ENCODE measurements at places on chromosomes 13 and 19. TPM values are rescaled to one million over a fixed set of nuclear protein-coding genes. Genes with fewer than 3 reads are reported as not detected.

The SMIM17 gene
- 0.39 TPM for total RNA-seq

The NLRP5 gene
- total RNA-seq = not detected

The GYS1 gene
- 63.1 TPM for total RNA-seq

The ICAM4 gene
- total RNA-seq = 1.2 TPM

The GIPR gene
- total RNA-seq = 19.3 TPM

The GNG7 gene
- 1.2 TPM for total RNA-seq

The KASH5 gene
- not detected for total RNA-seq

The PABPC3 gene
- 0.65 TPM for total RNA-seq

The ZNF816 gene
- total RNA-seq = 19.7 TPM
